GM10248 (cell line): ENCODE measurements at places on chromosomes 5 and 9.

DNA sequence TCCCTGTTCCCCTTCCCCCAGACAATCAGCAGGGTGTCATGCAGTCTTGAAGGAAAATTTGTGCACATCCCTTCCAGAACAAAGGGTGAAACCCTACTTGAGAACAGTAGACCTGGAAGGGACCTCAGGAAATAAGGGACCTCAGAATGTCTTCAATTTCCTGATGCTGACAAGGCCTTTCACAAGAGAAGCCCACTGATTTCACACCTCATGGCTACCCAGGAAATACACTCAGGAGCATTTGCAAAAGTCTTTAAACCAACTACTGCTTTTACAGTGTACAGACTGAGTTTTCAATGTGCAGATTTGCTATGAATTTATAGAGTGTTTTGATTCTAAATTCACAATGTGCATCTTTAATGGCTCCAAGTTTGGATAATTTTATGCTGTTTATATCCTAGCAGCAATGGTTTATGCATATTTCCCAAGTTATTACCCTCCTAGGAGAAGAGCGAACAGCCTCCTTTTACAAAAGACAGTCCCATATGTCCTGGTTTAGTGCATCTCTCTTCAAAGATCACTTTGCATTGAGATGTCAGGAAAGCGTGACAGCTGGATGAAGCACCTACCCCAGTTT is 74.8 kb downstream of the GALNT10 start:
- DNase-seq, result no peak

GRCh38 chr9:137647096-137647714 is 28.4 kb downstream of the EHMT1 start:
- DNase-seq, result no peak

- no peak for DNase-seq
These were observed 3.9 kb upstream of the GHR start for GRCh38 chr5:42419294-42419693.

- no peak for DNase-seq
These were observed 61.8 kb downstream of the NDFIP1 start for GRCh38 chr5:142170254-142170953.

DNA sequence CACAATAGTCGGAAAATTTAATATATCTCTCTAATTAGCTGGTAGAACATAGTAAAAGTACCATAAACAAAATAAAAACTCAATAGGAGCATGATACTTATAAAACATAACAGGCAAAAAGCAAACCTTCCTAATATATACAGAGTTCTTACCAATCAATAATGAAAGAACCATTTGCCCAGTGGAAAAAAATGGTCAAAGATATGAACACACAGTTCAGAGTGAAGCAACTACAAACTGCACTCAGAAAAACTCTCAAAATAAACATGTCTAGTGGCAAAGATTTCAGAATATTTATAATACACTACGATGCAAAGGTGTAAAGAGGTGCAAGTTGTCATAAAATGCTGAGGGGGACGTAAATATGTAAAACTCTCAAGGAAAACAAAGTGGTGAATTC is 576.2 kb upstream of the CTNND2 start:
- DNase-seq, result no peak

DNA sequence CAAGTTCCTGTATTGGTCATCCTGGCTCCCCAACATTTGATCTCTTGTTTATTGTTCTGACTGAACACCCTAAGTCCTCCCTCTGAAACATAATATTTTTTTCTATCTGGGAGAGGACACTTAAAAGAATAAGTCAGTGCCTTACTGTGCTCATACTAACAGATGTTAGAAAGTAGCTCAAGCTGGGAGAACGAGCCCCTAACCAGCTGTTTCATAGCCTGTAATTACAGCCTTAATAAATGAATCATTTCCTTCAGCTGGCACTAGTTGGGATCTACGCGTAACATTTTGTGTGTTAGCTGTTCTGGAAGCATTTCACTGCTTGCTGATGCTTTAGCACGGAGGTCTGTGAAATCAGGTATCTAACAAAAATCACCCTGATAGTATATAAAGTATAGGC is 345.9 kb upstream of the RIOK2 start:
- no peak for DNase-seq

DNA sequence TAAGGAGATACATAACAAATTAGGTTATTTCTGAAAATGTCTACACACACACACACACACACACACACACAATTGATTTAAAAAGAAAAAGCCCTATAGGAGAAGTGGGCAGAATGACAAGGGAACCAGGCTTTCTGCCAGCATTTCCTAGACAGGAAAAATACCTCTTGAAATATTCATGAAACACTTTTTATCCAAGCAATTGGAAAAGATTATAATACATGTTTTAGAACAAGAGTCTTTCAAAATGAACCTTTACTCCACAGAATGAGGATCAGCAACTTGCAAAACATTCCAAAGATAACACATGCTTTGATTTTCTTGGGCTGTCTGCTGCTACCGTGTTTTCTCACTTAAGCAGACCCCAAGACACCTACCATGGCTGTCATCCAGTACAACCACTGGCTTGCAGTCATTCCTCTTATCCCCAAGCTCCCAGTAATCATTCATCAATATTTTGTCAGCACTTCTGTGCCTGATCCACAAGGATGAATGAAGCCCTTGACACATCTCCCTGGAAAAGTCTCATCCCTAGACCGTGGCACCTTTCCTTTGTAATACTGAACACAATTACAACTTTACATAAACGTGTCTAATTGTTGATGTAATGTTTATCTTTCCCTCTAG is 717.1 kb upstream of the ZNF608 start:
- DNase-seq, result no peak

GRCh38 chr9:38213631-38214299 is 144.7 kb upstream of the SHB start:
- DNase-seq, result no peak

GRCh38 chr5:37532976-37533740 is 154.0 kb downstream of the WDR70 start:
- no peak for DNase-seq

DNA sequence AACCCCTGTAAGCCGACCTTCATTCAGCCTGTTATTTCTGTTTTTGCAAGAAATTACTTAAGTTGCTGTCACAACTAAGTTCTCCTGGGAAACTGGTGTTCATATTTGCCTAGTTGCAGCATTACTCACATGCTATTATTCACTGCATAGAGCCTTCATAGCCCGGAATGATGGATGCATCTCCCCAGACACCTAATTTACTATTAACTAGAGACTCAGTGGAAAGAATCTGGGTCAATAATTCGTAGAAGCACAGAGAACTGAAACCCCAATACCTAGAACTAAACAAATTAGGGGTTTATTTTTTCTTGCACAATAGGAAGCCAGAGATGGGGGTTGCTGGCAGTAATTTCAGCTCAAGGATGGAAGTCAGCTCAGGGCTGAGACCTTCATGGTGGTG is 45.7 kb upstream of the FAM170A start:
- peak; percentile 14 for DNase-seq

DNA sequence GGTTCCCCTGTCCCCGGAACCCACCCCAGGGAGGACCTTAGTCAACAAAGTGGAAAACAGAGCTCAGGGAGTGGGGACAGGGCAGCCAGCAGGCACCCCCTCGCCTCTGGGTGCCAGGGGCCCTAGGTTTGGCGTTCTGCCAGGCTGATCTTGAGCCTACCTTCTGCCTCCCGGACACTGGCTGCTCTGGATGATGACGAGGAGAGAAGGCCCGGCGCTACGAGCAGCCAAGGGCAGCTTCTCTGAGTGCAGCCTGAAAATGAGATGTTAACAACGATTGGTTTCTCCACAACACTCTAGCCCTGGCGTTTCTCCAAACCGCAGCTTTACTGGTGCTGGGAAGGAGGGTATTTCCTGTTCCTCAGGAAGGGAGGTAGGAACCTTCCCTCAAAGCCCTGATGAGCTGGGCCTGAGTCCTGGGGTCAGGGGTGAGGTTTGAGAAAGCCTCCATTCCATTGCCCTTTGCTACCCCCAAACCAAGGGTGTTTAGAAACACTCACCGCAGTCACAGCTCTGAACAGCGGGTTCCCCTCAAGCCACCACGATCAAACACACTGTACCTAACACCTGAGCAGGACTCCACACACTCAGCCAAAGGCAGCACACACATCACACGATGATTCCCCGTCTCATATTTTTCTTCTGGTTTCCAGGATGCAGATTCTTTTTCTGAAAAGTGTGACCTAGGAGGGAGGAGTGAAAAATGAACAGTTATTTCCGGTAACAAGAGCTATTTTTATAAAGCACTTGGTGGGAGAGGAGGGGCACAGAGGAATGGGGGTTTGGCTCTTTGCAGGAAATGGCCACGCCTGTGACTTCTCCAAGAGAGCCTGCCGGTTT is at the start of gene STING1:
STING1 (minus strand) TSS at position 709 of the 840 bp plus-strand sequence. CDS start 1,054 bp downstream, outside the sequence.
- DNase-seq, result peak; percentile 66

DNA sequence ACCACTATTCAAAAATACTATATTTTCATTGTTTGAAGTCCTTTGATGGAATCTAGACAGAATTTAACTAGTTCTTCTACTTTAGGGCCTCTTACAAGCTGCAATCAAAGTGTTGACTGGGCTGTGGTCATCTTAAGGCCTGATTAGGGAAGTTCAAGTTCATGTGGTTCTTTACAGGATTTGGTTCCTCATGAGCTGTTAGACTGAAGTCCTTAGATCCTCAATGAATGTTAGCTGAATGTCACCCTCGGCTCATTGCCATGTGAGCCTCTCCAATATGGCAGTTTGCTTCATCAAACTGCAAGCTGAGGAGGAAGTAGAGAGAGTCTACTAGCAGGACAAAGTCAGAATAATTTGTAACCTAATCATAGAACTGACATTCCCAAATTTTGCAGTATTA is 135.1 kb downstream of the CSNK1G3 start:
- no peak for DNase-seq

- DNase-seq, result no peak
These were observed 7.7 kb upstream of the CEP72 start for GRCh38 chr5:604391-604831.

- no peak for DNase-seq
These were observed 34.6 kb upstream of the WHRN start for GRCh38 chr9:114539701-114540380.
